ENCODE measurements at places on chromosomes 7 and 10.

GRCh38 chr7:24531255-24531654, 42.0 kb upstream of the PALS2 start:
- no peak for DNase-seq

DNA sequence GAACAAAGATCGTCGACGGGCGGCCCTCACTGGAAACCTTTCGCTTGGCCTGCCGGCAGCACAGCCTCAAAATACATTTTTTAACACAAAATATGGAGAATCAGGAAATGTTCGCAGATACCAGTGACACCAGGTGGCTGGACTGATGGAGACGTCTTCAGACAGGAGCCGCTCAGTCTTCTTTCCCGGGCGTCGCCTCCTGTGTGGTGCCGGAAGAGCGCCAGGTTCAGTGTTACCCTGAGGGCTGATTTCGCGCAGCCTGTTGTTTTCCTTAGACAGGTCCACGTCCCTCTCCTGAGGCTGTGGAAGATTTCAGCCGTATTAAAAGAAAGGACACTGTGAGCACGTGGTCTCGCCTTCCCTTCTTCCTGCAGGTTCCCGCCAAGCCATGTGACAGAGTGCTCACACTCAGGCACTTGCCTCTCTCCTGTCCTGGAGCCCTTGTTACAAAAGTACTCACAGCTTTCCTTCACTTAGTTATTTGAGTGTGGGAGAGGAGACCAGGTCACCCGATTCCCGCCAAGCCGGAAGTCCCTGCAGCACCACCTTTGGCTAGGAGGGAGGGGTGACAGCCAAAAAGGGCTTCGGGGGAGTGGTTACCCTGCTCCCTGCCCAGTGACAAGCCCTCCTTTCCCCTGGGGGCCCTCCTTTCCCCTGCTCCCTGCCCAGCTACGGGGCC, 21.7 kb upstream of the PWWP2B start:
- DNase-seq, result no peak

- no peak for DNase-seq
These were observed 270.8 kb downstream of the HTR7 start for GRCh38 chr10:90587081-90587491.

GRCh38 chr7:158296798-158297104, 290.9 kb downstream of the PTPRN2 start:
- DNase-seq, result no peak

DNA sequence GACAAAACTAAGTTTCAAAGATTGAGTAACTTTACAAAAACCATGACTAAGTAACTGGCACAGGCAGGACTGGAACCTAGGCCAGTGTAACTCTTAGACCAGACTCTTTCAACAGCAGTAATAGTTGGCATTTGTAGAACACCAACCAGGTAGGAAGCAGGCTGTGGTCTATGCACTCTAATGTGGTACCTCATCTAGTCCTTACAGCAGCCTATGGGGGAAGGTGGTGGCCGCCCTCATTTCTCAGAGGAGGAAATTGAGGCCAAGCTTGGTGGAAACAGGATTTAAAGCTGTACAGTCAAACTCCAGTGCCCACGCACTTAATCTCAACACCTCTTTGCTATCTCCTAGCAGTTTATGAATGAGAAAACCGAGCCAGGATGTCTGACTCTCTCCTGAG, 165.4 kb upstream of the LRGUK start:
- no peak for DNase-seq

DNA sequence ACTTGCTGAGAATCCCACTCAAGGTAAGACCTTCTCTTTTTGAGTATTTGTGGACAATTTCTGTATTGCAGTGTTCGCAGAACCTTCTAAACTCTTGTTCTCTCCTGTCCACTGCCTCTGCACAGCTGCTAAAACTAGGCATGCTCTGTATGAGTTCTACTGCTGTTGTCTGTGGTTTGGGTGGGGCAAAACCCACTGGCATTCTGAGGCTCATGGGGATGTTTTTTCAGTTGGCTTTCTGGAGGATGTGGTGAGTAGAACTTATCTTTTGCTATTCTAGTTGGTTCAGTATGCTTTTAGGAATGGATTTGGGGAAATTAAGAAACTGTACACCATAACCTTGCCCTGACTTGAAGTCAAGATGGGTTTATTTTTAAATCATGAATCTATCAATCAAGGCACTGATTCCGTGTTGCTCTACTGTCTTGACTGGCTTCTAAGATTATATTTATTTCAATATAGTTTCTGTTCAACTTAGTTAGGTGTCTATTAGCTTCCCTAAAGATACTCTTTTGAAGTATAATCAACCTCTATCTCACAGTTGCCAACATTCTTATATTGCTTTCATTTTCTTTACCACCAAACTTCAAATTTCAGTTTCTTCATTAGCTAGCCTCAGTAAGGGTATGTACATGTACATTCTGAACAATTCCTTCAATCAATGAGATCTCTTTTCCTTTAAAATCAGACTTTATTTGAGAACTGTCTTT, 25.0 kb upstream of the C1GALT1 start:
- DNase-seq, result peak; percentile 18

DNA sequence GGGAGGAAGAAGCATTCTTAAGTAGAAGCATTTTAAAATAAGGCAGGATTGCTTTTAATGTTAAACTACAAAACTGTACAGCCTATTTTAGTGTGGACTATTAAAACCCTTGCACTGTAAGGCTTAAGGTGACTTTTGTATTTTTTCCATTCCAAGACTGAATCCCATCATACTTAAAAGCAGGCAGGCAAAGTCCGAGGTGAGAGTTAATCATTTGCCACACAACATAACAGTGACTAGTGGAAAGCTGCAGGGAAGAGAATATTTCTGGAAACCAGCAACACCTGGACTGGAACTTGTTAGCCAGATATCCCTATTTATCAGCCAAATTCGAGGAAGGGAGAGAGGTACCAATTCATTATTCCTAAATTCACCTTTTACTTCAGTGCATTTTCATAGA, 3.5 kb downstream of the PRR15 start:
- no peak for DNase-seq

DNA sequence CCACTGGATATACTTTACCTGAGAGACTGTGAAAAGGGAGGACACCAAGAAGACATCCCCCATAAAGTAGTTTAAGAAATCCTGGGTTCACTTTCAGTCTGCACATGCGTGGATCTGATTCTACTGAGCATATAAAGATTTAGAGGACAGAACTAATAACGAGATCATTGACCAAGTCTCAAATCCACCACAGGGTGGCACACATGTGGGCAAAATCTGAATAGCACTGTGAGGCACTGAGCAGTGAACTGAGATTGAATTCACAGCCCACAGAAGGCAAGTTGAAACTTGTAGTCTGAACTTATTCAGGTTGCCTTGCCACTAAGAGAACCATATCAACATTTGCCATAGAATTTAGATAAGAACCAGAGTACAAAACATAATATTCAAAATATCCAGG, 818.6 kb downstream of the GRID1 start:
- no peak for DNase-seq

DNA sequence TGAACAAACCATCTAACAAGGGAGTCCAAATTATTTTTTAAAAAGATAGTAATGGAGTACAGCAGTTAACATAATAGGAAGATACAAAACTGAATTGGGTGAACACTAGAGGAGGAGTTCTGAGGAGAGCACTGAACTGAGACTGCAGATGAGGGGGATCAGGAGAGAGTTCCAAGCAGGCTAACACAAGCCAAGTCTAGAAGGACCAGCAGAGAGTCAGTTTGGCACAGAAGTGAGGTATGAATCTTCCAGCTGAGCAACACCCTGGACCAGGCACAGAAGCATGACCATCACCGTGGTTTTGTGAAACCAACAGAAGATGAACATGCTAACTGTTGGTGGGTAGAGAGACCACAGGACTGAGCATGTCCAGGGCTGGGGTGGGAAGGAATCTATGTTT, 30.8 kb upstream of the PLCE1 start:
- no peak for DNase-seq

DNA sequence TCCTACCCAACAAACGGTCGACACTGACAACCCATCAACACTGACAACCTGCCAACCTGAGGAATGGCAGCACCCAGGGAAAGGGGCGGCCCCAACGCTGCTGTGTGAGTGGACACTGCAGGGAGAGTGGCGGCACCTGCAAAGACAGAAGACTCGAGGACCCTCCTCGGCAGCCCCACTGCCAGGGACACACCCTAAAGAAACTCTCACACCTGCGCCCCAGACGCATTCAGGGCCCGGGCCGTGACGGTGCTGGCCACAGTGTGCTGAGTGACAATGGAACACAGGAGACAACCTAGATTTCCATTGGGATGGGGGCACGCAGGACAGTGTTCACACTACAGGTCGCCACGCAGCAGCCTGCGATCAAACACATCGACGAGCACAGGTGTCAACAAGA, 3.6 kb downstream of the CAMK2B start:
- DNase-seq, result no peak

GRCh38 chr7:47762207-47762606, 180.3 kb upstream of the TNS3 start:
- DNase-seq, result no peak

DNA sequence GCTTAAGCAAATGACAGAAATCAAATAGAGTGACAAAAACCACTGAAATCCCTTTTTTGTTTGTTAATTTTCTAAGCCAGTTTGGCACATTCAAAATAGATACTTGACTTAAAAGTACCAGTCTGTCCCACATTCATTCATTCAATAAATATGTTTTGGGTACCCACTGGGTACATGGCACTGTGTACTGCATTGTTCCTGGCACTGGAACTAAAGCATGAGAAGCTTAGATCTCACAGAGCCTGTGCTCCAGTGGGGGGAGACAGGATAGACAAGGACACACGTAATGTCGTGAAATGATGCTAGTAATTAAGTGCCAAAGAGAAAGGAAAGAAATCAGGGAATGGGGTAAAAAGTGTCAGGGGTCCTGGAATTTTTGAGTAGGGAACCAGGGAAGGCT, 13.0 kb downstream of the MTURN start:
- no peak for DNase-seq

DNA sequence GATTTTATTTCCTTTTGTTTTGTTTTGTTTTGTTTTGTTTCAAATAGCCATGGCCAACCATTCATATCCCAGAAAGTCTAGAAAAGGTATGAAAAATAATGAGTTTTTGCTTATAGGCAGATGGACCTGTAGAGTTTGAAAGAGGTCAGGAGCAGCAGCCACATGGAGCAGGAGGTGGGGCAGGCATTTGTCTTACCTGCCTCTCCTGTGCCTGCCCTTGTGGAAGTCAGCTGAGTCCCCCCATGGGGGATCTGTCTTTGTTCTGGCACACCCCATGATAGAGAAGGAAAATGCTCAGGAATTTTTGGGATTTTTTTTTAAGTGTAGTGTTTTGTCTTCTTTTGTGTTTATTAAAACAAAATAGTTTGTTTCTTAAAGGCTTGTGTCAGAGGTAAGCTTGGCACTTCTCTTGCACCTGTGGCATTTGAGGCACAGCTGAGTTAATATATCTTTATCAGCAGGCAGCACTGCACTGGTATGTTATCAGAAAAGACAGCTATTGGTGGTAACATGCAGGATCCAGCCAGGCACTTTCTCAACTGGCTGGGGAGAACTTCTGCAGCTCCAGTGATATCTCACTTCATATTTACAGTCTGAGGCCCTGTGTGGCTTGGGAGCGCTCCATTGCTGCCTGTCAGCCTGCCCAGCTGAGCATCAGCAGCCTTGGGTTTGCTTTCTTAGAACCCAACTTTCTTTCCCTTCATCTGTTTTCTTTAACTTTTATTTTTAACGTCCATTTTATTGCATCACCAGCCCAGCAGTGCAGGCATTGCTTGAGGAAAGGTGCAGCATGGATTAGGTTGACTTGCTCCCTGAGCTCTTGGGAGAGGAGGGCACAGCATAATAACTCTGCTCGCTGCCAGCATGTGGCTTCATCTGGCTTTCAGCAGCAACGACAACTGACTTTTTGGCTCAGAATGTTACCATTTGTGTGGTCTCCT, 44.4 kb downstream of the LRRC4 start:
- DNase-seq, result no peak

- no peak for DNase-seq
These were observed 74.1 kb upstream of the PARD3 start for GRCh38 chr10:34889004-34889869.

- DNase-seq, result no peak
These were observed 58.7 kb upstream of the NANOS1 start for GRCh38 chr10:118970770-118971169.

GRCh38 chr7:17118412-17118811, 180.0 kb upstream of the AHR start:
- no peak for DNase-seq

- no peak for DNase-seq
These were observed 105.5 kb downstream of the MYOF start for GRCh38 chr10:93376372-93377293.

- DNase-seq, result no peak
These were observed 44.2 kb downstream of the GLRX3 start for GRCh38 chr10:130180416-130180815.

- DNase-seq, result no peak
These were observed 82.2 kb upstream of the NAMPT start for GRCh38 chr7:106367018-106367420.

GRCh38 chr7:80999100-80999499, 80.2 kb upstream of the SEMA3C start:
- no peak for DNase-seq

- DNase-seq, result no peak
These were observed 16.8 kb downstream of the GIMAP5 start for GRCh38 chr7:150753826-150754603.

DNA sequence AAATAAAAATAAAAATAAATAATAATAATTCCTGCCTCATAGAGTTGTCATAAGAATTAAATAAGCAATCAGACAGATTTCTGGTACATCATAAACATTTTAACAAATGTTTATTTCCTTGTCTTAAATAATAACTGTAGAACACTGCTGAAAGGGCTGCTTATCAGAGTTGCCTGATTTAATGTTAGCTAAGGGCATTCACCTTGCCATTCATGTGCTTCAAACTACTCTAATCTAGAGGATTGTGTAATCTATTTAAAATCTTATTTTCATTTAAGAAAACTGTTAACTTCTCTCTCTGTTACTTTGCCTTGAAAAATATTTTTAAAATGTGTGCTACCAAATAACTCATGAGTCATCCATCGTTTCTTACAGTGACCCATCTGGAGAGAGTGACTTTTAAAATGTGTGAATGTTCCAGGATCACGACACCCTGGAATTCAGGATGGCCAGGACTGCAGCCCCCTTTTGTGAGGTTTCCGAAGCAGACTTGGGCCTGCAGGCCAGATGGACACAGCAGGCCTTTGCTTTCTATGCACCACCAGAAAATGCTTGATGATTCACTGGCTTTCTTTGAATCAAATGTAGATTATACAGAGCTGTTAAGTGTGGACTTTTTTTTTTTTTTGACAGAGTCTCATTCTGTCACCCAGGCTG, 109.1 kb upstream of the TNS3 start:
- DNase-seq, result no peak

DNA sequence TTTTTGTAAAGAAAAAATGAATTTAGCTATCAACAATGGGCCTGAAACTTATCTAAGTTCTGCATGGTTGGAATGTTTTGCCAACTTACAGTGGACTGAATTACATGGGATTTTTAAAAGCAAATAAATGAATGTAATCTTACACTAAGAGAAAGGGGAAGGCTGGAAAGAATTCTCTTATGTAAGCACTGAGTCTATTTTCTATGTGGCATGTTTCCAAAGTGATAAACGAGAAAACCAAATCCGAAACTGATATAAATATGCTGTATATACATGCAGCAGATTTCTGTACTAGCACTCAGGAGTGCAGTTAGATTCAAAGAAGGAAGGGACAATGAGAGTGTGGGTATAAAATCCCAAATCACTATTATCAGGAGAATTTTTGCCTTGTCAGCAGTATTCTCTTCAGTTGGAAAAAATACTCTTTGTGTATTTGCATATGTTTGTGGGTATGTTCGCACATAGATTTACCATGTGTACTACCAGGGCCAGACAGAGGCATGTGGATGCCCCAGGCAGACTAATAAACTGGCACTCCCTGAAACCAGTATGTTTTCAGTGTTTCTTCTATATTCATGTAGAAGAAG, 334.3 kb upstream of the SEMA3D start:
- DNase-seq, result no peak
